ENCODE measurements at places on chromosomes 12 and 14.

GRCh38 chr12:59717436-59717835 lies 121.6 kb downstream of the SLC16A7 start:
- DNase-seq: no peak

GRCh38 chr12:111556676-111557075 lies 42.4 kb downstream of the ATXN2 start:
- no peak for DNase-seq

GRCh38 chr12:3416159-3416558 lies 74.8 kb upstream of the PRMT8 start:
- no peak for DNase-seq

DNA sequence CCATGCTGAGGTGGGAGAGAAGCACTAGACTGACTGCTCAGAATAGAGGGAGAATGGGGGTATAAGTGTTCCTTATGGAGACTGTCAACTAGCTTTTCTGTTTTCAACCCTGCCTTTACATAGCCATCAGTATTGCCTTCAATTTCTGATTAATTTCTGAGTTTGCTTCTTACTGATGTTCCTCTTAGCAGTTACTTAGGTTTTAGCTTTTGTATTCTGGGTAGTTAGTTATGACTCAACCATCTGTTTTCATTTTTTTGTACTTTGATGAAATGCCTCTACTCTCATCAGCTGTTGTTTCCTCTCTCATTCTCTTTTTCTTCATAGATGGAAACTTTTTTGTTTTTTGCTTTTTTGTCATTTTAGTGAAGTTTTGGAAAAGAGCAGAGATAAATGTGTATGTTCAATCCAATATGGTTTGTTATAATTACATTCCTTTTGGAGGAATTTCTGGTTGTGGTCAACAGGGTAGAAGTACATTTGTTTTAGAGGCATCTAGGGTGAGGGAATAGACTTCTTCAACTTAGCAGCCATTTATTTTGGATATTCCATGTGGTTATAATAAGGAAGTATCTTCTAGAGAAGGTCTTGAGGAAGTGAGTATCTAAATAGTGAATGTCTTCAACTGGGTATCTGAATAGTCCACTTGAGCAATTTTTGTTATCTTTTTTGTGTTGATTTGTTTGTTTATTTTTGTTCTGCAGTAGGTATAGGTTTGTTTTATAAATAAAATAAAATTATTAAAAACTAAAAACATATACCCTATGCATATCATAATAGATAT lies 29.6 kb downstream of the PMCH start:
- DNase-seq: no peak

DNA sequence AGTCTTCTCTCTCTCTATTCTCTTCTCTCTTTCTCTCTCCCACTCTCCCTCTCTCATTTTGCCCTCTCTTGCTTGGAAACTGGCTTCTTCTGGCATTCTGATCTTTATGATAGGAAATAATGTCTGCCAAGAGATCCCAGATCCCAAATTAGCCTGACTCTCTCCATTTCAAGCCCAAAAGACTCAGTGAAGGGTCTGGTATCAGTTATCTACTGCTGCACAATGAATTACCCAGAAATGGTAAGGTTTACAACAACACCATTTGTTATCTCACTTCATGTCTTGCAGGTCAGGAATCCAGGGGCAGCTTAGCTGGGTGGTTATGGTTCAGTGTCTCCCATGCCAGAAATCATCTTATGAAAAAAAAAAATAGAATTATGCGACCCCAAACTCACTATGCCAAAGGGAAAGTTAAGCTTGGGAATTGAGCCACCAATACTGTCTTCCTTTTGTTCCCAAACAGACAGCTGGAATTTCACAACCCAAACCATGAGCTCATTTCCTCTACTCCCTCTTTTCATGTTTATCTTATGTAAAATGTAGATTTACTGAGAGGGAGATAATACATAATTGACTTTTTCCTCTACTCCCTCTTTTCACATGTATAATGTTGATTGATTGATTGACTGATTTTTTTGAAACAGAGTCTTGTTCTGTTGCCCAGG lies 67.8 kb upstream of the FICD start:
- DNase-seq: no peak

- no peak for DNase-seq
Observed at GRCh38 chr14:88016768-88017167, 11.8 kb downstream of the GPR65 start.

DNA sequence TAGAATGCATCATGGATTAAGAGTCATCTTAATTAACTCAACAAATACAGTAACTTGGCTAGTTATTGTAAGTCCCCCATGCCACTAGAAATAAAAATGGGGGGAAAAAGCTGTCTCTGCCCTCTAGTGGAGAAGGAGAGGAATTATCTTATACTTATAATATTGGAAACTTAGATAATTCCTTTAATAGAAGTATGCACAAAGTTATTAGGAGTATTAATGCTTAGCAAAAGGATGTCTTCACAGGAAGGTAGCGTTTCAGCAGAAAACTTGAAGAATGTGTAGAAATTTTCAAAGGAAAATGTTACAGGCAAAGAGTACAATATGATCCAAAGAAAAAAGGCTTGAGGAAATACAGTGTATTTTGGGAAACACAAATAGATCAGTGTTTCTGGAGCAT lies 19.8 kb downstream of the OR5AU1 start:
- no peak for DNase-seq

GRCh38 chr14:39406560-39406959 lies 25.7 kb downstream of the FBXO33 start:
- no peak for DNase-seq

GRCh38 chr12:66932126-66932525 lies 253.2 kb upstream of the GRIP1 start:
- no peak for DNase-seq

DNA sequence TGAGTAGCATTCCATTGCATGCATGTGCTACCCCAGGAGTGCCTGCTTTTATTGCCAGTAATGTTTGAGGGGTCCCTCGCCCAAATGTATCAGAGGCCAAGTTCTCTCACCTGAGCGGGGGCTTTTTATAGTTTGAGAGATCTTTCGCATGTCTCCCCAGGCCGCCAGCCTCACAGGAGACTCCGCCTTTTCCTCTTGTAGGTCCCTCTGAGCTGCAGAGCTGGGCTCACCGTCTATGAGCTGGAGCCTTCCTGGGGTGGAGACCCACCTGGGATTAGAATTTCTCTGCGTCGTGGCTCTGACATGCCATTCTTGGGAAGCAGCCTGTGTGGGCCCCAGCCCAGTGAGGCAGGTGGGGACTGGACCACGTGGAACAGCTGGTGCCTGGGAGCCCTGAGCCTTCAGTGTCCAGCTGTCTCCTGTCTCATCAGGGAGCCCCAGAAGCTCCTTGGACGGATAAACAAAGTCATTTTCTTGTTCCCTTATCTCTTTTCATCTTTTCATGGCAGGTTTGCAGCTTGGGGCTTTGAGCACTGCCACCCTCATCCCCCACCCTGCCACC lies 261.7 kb upstream of the CRY1 start:
- DNase-seq: no peak

GRCh38 chr14:105974902-105975301 lies 448.5 kb downstream of the TMEM121 start:
- DNase-seq: no peak

DNA sequence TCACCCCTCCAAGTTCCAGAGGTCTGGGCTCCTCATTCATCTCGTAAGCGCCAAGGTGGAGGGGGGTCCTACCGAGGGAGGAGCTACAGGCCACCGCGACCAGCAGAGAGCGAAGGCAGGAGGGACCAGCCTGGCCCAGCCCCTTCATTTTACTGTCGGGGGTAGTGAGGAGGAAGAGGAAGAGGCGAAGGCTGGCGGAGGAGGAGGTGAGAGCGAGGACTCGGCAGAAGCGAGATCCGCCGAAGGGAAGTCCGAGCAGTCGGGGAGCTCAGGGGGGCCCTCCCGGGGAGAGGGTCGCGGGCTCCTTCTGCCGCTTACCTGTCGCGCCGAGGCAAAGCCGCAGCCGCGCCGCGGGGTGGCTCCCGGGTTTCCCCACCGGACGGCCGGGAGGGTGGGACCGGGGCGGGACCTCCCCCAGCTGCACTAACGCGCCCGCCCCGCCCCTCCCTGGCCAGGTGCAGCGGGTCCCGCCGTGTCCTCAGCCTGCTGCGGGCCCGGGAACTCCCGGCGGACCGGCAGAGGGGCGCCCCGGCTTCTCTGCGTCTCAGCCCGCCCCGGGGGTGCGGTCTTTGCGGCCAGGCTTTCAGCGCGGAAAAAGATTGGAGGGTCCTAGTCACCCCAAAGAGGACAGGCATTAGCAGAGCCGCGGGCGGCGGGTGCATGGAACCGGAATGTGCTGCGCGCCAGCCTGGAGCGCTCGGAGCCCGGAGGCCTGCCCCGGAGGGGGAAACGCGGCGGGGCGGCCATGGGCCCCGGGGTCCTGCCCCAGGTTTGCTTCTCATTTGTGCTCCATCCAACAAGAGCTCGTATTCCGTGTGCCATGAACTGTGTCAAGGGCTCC lies at the start of gene GALNT6:
TSS of gene GALNT6 (minus strand) at position 124 of the 841 bp plus-strand sequence. CDS start 11,625 bp downstream, outside the sequence.
- DNase-seq: peak; percentile 20

DNA sequence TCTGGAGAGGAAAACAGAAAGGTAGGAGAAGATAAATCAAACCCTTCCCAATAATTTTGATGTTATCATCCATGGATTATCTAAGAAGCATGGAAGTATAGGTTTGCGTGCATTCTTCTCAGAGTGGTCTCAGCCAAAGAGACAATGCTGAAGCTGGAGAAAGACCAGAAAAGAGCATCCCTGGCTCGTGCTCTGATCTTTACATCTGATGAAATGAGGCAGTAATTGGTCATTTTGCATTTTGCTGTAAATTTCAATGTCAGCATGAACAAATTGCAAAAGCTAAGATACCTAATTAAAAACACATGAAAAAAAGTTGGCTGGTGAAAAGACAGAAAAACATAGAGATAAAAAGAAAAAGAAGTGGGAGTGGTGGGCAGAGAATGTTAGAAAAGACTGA lies 252.4 kb downstream of the ITPR2 start:
- DNase-seq: no peak

GRCh38 chr12:93848523-93849101 lies 171.4 kb downstream of the CRADD start:
- no peak for DNase-seq

- DNase-seq: no peak
Observed at GRCh38 chr14:97796511-97796910, 999.3 kb downstream of the VRK1 start.

DNA sequence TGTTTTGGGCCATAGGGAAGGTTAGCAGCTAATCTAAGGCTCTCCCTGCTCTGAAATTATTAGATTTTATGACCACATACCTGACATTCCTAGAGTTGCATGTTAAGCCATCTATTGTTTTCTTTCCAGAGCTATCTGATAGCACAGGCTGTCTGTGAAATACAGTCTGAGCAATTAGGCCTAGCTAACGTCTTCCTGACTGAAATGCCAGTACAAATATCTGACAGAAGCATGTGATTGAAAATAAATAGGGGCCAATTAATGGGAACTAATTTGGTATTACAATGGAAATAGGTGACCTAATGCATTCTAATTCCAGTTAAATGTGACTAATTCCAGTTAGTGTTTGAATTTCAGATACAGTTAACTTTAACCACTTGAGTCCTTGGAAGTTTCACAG lies 115.2 kb downstream of the C12orf75 start:
- no peak for DNase-seq

- DNase-seq: no peak
Observed at GRCh38 chr14:34254571-34254970, 207.5 kb downstream of the SPTSSA start.

- peak; percentile 78 for DNase-seq
Observed at GRCh38 chr14:68548194-68549076, 244.4 kb downstream of the ZFP36L1 start.

DNA sequence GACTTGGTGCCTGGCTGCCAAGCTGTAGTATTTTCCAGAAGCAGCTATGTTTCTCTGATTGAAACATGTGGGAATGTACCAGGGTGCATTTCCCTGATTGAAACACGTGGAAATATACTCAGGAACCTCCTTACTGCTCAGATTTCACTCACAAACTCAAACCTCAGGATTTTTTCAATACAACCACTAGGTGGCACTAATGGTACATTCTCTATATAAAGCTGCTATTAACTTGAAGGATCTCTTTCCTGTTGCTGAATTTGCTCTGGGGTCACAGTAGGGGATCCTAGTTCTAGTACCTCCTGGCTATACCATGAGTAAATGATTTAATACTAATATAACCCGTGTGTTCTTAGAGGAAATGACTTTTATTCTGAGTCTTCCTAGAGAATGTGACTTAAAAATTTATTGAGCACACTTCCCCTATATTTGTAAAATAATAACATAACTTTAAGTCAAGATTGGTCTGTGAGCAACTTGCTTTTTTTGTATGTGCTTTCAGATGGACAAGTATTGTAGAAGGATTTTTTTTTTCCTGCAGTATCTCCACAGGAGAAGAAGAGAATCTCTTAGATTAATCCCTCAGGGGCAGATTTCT lies 173.8 kb upstream of the MIS18BP1 start:
- peak; percentile 56 for DNase-seq

DNA sequence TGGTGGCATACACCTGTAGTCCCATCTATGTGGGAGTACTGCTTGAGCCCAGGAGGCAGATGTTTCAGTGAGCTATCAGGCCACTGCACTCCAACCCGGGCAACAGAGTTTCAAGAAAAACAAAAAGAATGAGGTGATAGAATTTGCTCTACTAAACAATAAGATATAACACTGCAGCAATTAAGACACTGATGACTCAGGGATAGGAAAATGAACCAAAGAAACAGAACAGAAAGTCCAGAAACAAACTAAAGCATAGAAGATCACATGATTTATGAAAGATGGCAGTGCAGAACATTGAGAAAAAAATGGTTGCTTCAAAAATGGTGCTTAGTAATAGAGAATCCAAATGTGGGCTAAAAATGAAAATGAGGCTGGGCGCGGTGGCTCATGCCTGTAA lies 65.2 kb upstream of the AP4S1 start:
- no peak for DNase-seq

DNA sequence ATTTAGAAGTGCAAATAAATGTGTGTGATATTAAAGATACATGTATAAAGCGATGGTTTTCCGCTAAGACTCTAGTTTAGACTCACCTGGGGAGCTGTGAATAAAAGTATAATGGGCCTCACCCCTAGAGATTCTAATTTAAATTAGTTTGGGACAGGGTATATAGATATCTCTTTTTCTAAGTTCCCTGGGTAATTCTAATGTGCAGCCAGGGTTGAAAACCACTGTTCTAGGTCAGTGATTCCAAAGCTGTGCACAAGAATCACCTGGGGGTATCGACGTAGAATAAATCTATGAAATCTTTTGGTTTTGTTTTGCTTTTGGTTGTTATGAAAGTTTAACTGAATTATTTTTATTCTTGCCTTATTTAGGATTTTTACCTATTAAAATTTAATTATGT lies 302.1 kb downstream of the KCNH5 start:
- DNase-seq: no peak

GRCh38 chr12:109771746-109772621 lies 58.4 kb downstream of the FAM222A start:
- DNase-seq: no peak

Data from SHP77 treated with DMSO at 0.1 percent for 48 hours (cell line).